ENCODE measurements at places on chromosomes 5 and 9. TPM values are rescaled to one million over a fixed set of nuclear protein-coding genes. Genes with fewer than 3 reads are reported as not detected.

DNA sequence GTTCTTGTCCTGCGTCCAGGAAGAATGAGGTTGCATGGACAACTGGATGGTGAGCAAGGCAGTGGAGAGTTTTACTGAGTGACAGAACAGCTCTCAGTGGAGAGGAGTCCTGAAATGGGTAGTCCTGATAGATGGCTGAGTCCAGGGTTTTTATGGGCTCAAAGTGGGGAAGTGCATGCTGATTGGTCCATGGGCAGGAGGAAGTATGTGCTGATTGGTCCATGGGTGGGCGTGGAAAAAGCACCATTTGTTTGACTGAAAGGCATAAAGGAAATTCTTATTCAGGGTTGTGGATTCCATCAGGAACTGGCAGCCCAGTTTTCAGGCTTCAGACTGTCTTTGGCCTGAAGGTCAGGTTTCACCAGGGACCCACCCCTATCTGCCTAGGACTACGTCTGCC, 10.6 kb downstream of the FSD1L start:
- DNase-seq, result no peak

- DNase-seq, result no peak
Observed at GRCh38 chr5:77869116-77869798, 93.1 kb upstream of the TBCA start.

DNA sequence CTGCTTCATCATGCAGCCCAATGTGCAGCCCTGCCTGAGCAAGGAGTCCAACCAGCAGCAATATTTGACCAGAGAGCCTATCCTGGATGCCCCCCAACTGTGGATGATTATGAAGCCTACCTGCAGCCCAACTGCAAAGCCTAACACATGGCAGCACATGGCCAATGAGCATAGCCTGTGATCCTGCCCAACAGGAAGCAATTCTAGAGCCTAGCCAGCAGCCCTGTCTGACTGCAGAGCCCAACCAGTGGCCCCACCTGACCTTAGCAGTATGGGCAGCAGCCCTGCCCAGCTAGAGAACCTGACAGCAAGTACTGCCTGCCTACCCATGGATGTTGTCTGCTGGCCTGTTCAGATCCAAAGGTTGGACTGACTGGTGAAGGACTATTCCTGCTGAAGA, 97.3 kb upstream of the SH3GL2 start:
- no peak for DNase-seq

DNA sequence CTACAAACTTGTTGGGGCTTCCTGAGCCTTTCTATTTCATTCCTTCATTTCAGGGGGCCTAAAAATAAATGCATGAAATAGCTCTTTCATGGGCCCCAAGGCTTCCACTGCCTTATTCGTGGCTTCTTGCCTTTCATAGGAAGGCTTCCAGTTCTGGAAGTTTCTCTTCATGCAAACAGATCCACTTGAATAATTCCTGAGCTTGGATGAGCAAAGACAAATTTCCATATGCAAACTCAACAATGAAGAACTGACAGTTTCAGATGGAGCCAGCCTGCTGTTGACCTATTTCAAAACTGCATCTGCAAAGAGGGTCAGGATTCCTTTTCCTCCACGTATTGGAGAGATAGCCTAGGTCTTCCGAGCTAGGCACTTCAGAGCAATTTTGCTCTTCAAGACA, 142.1 kb downstream of the MLLT3 start:
- no peak for DNase-seq

Gene ALDOB
- total RNA-seq, result not detected

Gene IL9
- total RNA-seq, result 3.0 TPM

Gene PRSS3
- 1.3 TPM for total RNA-seq

DNA sequence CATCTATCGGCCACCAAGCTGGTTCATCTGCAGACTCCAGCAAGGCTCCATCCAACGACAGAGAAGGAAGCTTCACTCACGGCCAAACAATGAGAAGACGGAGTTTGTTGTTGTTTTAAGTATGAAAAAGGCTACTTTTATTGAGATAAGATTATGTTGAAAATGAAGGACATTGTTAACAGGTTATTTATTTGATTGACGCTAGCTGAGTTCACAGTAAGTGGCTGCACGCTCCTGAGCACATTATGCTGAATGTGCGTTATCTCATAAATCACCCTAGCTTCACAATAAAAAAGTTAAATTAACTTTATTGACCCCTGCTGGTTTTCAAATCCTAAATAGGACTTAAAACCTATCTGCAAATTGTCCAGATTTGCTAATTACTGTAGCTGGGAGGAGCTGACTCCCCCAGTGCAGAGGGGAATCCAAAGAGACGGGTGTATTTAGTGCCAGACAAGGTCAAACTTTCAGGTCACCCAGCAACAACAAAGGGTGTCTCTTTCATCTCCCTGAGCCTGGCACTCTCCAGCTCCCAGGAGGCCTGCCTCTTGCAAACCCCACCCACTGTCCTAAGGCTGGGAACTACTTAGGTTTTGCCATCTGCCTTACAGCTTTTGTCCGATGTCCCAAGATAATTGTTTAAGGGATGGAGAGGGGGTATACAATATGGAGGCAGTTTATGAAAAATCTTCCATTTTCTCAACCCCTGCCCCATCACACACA, 129.2 kb downstream of the ZDHHC21 start:
- DNase-seq, result no peak

DNA sequence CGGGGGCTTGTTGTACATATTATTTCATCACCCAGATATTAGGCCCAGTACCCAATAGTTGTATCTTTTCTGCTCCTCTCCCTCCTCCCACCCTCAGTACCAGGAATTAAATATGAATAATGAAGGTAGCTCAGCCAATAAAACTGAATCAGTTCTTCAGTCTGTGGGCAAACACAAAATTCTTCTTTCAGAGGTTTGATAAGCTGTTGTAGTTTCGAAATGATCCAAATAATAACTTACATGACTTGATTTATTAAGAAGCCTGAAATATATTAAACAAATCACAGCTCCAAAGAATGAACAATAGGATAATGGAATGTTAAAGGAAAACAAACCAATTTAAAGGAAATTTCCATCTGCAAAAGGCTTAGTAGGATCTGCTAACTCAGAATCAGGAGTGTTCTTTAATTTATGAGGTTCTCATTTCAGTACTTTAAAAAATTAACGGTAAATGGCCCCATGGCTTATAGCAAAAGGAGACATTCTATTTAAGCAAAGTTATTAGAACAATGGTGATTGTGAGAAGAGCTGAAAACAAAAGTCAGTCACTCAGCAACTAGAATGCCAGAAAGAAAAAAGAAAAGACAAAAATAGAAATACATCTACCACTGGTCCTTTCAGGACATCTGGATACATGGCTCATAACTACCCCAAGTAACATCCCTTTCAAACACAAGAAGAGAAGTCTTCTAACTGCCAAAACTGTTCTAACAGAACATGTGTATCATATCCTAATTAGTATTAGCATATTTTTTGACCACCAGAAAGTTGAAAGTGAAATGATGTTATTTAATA, 62.4 kb downstream of the NR3C1 start:
- no peak for DNase-seq
